ENCODE measurements at places on chromosomes 12 and 14. TPM values are rescaled to one million over a fixed set of nuclear protein-coding genes. Genes with fewer than 3 reads are reported as not detected.

GRCh38 chr14:75469606-75470237 lies 41.9 kb downstream of the JDP2 start:
- DNase-seq = no peak

GRCh38 chr12:75868501-75868900 lies 163.1 kb downstream of the PHLDA1 start:
- no peak for DNase-seq

- no peak for DNase-seq
Measured at GRCh38 chr14:75515629-75515996, 6.7 kb upstream of the BATF start.

DNA sequence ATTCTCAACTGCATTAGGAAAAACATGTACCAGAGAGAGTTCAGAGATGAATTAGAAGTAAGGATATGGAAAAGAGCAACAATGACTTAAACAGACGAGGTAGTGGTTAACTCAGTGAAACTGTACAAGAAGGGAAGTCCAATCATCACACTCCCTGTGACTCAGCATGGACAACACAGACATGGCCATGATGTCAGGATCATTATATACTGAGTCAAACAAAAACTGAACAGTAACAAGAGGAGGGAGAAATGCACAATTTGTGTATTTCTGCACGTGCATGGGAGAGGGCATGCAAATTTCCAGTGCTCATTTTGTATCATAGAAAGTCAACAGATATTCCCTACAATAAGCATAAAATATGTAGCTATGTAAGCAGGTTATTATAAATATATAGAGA lies 1037.8 kb downstream of the BCL11B start:
- no peak for DNase-seq

GRCh38 chr12:59700153-59700450 lies 104.3 kb downstream of the SLC16A7 start:
- no peak for DNase-seq

- no peak for DNase-seq
Measured at GRCh38 chr14:65838565-65838964, 426.0 kb downstream of the FUT8 start.

GRCh38 chr14:33839193-33840076 lies 111.4 kb downstream of the EGLN3 start:
- no peak for DNase-seq

The RBP5 gene
- 0.69 TPM for total RNA-seq

The LBHD2 gene
- total RNA-seq = not detected

DNA sequence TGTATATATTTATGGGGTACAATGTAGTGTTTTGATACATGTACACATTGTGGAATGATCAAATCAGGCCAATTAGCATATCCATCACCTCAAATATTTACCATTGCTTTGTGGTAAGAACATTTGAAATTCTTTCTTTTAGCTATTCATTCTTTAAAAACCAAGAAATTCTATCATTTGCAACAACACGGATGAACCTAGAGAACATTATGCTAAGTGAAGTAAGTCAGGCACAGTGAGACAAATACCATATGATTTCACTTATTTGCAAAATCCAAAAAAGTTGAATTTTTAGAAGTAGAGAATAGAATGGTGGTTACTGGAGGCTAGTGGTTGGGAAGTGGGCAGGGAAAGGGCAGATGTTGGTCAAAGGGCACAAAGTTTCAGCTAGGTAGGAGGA lies 129.3 kb upstream of the PTPRQ start:
- no peak for DNase-seq

DNA sequence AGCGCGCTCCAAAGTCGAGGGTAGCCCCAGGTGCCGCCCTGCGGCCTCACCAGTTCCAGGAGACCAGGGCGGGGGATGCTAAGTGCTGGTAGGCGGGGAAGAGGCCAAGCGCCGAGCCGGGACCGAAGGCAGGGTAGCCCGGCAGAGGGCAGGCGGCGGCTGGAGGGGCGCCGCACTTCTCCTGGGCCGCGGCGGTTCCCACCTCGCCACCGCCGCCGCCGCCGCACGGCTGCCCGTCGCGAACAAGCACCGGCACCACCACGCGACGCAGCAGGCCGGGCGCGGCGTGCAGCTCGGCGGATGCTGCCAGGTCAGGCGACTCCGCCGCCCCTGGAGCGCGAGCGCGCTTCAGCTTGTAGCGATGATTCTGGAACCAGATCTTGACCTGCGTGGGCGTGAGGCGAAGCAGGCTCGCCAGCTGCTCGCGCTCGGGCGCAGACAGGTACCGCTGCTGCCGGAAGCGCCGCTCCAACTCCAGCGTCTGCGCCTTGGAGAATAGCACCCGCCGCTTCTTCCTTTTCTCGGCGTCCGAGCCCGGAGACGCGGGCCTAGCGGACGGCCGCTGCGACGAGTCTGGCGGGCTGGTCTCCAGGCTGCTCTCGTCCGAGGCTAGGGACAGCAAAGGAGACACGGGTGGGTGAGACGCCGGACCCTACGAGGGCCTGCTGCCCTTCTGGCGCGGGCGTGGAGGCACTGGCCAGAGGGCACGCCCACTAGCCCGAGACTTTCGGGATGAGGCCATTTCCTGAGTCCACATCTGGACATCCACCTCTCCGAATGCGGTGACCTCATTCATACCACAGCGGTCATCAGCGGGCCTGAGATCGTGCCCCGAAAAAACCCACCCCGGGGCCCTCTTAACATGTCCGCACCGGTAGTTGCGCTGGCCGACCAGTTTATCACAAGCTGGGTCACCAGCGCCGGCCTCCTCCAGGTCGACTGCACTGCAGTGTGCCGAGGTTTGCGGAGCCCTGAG lies 1.3 kb downstream of the NKX2-8 start:
- no peak for DNase-seq

The COCH gene
- total RNA-seq = 0.91 TPM

DNA sequence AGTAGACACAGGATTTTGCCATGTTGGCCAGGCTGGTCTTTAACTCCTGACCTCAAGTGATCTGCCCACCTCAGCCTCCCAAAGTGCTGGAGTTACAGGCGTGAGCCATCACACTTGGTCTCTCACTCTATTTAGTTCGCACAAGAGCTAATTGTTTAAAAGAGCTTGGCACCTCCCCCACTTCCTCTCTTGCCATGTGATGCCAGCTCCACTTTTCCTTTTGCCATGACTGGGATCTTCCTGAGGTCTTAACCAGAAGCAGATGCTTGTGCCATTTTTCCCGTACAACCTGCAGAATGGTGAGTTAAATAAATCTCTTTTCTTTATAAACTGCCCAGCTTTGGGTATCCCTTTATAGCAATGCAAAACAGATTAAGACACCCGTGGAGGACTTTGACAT lies 200.1 kb upstream of the FRMD6 start:
- no peak for DNase-seq

DNA sequence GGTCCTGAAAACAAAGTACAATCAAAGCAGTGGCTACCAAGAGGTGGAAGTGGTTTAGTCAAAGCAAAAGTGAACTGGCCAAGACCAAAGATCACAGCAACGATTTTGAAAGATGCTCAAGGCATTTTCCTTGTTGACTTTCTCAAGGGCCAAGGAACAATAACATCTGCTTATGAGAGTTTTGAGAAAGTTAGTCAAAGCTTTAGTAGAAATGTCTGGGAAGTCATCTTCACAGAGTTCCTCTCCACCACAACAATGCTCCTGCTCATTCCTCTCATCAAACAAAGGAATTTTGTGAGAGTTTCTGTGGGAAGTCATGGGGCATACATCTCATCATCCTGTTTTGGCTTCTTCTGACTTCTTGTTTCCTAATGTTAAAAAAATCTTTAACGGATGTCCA lies 80.1 kb downstream of the PLEKHA5 start:
- DNase-seq = no peak

- DNase-seq = no peak
Measured at GRCh38 chr12:7100239-7100638, 8.0 kb upstream of the C1R start.

The BBS10 gene
- 9.2 TPM for total RNA-seq

- no peak for DNase-seq
Measured at GRCh38 chr12:65602610-65603295, 221.5 kb upstream of the HMGA2 start.

The HOTAIR gene
- not detected for total RNA-seq

- no peak for DNase-seq
Measured at GRCh38 chr12:6294156-6295093, 16.1 kb upstream of the PLEKHG6 start.

- DNase-seq = no peak
Measured at GRCh38 chr14:51564986-51565604, 86.6 kb upstream of the FRMD6 start.

GRCh38 chr14:66432334-66432733 lies 53.8 kb upstream of the CCDC196 start:
- DNase-seq = no peak

The TAS2R13 gene
- total RNA-seq = 1.5 TPM

- DNase-seq = peak; percentile 13
Measured at GRCh38 chr14:64760146-64760755, 56.0 kb downstream of the PLEKHG3 start.

The IL26 gene
- total RNA-seq = not detected

DNA sequence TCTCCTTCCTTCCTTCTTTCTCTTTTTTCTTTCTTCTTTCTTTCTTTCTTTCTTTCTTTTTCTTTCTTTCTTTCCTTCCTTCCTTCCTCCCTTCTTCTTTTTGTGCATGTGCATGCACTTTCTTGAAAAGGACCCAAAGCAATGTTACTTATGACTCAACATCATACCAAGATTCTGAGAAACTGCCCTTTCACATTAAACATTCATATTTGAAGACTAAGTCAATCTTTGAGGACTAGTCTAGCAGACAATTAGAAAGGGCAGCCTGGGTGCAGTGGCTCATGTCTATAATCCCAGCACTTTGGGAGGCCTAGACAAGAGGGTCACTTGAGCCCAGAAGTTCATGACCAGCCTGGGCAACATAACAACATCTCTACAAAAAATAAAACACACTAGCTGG lies 212.8 kb upstream of the KITLG start:
- DNase-seq = no peak

The TAS2R9 gene
- total RNA-seq = not detected

GRCh38 chr14:31312934-31313333 lies 105.3 kb upstream of the HECTD1 start:
- DNase-seq = no peak

- no peak for DNase-seq
Measured at GRCh38 chr14:103267226-103267910, 66.7 kb upstream of the EIF5 start.

- DNase-seq = no peak
Measured at GRCh38 chr12:124650912-124651311, 83.5 kb upstream of the NCOR2 start.

The OR8S1 gene
- not detected for total RNA-seq
